ENCODE measurements at places on chromosomes 6 and 20.

- DNase-seq: no peak
Measured at GRCh38 chr6:14058735-14059134, 58.8 kb upstream of the CD83 start.

DNA sequence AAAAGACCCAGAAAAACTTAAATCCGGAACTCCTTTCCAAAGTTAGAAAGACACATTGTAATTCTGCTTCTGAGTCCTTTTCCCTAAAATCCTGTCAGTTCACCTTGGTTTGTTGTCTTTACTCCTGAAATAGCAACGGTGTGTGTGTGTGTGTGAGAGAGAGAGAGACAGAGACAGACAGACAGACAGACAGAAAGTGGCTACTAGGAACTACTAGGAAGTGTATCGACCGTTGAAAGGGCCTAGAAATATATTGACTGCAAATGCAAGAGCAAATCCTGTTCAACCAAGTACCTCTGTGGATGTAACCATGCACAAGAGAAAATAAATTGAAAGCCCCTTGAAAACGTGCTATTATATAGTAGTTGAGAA is 100.0 kb upstream of the MLIP start:
- no peak for DNase-seq

- no peak for DNase-seq
Measured at GRCh38 chr6:113380591-113380990, 476.6 kb upstream of the MARCKS start.

- peak; percentile 56 for DNase-seq
Measured at GRCh38 chr6:57317060-57317943, at the start of gene PRIM2. Gene PRIM2 (plus strand): TSS chr6:57317630. CDS start chr6:57318446, 816 bp downstream.

GRCh38 chr20:34024723-34025351 is 31.1 kb downstream of the RALY start:
- no peak for DNase-seq

DNA sequence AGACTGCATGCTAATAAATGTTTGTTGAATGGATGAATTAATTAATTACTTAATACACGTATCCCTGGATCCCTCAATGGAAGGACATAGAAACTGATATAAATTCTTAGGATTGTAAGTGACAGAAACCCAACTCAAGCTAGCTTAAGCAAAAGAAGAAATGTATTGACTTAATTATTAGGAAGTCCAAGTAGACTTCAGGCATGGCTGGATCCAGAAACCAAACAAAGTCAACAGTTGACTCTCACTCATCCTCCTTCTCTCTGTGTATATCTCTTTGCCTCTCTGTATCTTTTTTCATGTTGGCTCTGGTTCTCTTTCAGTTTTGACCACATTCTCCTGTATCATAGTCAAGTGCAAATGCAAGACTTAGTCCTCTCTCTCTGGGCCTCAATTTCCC is 82.0 kb upstream of the CTNNBL1 start:
- DNase-seq: no peak

GRCh38 chr6:108676555-108676954 is 115.8 kb downstream of the FOXO3 start:
- no peak for DNase-seq

DNA sequence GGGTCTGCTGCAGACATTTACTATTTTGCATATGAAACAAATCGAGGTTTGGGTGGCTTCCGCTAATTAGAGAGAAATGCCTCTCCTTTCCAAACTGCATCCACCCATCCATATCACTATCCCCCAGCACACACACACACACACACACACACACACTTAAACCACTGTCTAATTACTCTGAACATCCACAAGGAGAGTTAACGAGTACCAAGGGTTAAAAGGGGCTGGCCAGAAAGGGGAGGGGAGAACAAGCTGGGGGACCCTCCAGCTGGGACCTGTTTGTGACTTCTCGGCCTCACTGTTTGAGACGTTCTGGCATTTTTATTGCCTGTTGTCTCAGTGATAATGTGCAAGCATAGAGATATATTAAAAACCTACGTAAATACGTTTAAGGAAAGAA is 261.2 kb downstream of the FOXC1 start:
- no peak for DNase-seq

- DNase-seq: no peak
Measured at GRCh38 chr20:4169360-4170190, 154.2 kb upstream of the RNF24 start.

Measured in stimulated activated CD8-positive, alpha-beta memory T cell treated with anti-CD3 and anti-CD28 coated beads, Interleukin-4, amount 100 ng/mL, for 4 hours (primary cell).